ENCODE measurements at places on chromosomes 11 and 22.

DNA sequence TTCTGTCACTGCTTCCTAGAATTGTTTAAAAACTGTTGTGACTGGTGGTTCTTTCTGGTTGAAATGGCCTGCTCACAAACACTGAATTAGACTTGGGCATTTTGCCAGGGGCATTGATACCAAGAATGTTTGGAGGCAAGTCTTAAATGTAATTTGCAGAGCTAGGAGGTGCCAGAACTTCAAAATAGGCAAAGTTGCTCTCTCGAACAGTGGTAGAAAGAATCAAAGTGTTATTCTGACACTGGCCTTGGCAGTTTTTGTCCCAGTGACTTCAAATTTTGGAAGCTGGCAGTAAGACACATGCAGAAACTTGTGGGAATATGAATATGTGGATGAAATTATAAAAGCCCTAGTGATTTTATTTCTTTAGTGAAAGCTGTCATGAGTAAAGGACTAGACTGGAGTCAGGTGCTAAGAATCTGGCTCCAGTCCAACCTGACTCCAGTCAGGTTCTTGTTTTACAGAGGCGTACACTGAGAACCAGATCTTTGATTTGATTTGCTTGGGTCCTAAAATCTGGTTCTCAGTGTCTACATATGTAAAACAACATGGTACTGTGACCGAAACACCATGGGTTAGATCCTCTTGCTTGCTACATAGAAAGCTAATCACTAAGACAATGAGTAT is 20.9 kb downstream of the SVIP start:
- DNase-seq: no peak

- no peak for DNase-seq
These were observed 10.7 kb upstream of the MS4A6E start for GRCh38 chr11:60316317-60316716.

DNA sequence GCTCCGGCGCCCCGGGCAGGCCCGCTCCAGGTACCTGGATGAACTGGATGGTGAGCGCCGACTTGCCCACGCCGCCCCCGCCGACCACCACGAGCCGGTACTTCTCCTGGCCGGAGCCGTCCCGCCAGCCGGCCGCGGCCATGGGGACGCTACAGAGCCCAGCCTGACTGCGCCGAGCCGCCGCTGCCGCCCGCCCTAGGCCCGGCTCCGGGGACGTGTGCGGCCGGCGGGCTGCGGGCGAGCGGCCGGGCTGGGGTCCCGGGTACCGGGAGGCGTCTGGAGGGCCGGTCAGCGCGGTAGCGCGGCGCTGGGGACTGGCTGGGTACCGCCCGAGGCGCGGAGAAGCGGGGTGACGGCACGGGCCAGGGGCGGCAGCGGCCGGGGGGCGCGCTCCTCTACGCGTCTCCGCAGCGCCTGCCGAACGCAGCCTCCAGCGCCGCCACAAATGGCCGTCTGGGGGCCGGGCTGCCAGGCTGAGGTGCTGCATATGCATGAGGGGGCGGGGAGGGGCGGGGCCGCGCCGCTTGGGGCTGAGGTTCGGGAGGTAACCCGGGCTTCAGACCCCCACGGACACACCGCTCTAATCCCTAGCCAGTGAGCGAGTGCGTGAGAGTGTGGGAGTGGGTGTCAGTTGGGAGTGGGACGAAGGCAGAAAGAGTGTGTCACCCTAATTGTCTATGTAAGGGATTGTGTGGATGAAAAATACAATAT is at the start of gene RRAS2:
RRAS2 (minus strand) TSS at position 455 of the 711 bp plus-strand sequence; CDS start at position 142, 313 bp downstream.
- peak; percentile 78 for DNase-seq

GRCh38 chr11:59918987-59919589 is 19.1 kb upstream of the OOSP1 start:
- DNase-seq: no peak

GRCh38 chr11:130103296-130103814 is 33.7 kb downstream of the APLP2 start:
- DNase-seq: no peak

- peak; percentile 46 for DNase-seq
These were observed 6.9 kb downstream of the DPAGT1 start for GRCh38 chr11:119094816-119095065.

Data from activated CD4-positive, alpha-beta T cell treated with anti-CD3 and anti-CD28 coated beads for 4 hours (primary cell).